ENCODE measurements at places on chromosomes 11 and 22. TPM values are rescaled to one million over a fixed set of nuclear protein-coding genes. Genes with fewer than 3 reads are reported as not detected.

- DNase-seq, result no peak
Observed at GRCh38 chr11:86034710-86035109, 34.2 kb downstream of the PICALM start.

- no peak for DNase-seq
Observed at GRCh38 chr11:17098038-17098437, 20.6 kb upstream of the RPS13 start.

GRCh38 chr22:42680648-42681047 lies 31.5 kb upstream of the CYB5R3 start:
- DNase-seq, result peak; percentile 81

DNA sequence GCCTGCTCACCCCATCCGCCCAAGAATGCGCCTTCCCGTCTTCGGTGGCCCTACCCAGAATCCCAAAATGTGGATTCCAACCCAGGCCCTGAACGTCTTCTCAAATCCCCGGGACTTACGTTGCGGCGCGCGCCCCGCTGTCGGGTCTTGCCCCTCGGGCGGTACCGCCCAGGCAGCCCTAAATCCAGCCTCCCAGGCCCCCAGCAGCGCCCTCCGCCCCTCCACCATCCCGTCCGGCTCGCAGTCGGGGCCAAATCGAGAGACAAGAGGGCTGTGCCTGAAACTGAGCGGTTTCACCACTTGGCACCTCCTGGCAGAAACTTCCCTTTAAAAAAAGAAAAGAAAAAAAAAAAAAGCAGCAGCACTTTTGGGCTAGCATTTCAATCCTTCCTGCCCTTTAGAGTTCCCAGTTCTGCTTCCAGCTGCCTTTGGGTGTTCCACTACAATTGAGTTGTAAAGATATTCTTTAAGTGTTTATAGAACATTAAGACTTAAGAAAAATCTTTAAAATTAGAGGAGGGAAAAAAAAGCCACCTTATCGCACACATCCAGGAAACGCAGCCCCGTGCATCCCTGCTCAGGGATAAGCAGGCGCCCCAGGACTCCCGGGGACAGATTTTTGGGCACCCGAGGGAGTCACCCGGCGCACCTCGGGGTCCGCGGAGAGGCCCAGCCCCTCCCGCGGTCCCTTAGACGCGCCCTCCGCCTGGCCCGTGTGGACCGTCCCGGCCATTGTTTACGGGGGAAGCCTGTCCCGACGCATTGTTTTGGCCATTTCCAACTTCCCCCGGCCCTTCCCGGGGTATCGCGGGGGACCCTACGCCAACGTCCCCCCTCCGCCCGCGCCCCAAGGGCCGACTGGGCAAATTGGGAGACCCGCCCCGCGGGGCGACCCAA lies 57.6 kb downstream of the KCNJ4 start:
- no peak for DNase-seq

Gene VPREB3
- polyA plus RNA-seq, result not detected

DNA sequence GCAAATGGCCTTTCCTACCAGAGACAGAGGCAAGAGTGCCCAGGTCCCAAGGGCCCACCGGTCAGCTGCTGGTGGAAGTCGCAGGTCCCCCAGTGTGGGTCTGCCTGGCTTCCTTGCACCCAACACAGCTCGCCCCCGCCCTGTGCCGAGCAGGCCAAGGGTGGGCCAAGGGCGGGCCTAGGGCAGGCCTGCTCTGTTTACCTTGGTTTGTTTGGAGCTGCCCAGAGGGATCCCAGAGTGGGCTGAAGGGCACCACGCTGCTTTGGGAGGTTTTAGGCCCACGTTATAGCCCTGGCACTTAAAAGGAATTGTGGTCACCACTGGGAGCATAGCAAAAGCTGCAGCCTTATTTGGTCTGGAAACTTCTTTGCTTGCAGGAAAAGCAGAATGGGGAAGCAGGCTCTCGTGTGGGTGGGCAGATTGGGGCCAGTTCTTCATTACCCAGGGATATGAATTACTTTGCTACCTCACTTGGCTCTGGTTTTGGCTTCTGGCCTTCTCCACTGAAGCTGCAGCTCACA lies 38.0 kb downstream of the MRGPRD start:
- no peak for DNase-seq

Gene PANX3
- not detected for polyA plus RNA-seq

DNA sequence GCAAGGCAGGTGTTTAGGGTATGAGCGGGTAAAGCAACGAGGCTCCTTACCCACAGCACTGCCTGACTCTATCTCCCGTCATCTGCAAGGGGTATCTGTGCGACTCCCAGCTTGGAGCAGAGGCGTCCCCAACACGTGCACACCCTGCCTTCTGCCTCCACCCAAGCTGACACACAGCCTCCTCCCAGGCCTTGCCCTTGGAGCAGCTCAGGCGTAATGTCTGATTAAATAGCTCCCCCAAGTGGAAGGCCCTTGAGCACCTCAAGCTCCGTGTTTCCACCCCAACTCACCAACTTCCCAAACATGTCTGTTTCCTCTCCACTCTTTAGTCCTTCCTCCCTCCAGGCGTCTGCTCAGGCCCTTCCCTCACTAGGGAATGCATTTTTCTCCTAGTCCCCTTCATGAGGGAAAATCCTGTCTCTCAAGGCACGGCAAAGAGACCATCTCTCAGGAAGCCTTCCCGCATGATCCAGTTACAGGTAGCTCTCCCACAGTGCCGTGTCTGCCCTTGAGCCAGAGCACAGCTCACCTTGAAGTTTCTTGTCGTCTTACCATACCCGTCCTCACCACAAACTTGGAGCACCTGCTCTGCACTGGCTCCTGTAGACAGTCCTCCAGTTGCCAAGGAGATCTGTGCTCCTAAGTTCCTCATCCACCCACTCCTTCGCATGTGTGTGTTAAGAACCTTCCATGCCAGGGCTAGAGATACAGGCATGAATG lies 15.8 kb downstream of the CYB5R2 start:
- DNase-seq, result no peak

Gene C11orf86
- 0.15 TPM for polyA plus RNA-seq

Gene SSH3
- 19.1 TPM for polyA plus RNA-seq

- DNase-seq, result no peak
Observed at GRCh38 chr11:28539239-28540030, 431.2 kb downstream of the METTL15 start.

DNA sequence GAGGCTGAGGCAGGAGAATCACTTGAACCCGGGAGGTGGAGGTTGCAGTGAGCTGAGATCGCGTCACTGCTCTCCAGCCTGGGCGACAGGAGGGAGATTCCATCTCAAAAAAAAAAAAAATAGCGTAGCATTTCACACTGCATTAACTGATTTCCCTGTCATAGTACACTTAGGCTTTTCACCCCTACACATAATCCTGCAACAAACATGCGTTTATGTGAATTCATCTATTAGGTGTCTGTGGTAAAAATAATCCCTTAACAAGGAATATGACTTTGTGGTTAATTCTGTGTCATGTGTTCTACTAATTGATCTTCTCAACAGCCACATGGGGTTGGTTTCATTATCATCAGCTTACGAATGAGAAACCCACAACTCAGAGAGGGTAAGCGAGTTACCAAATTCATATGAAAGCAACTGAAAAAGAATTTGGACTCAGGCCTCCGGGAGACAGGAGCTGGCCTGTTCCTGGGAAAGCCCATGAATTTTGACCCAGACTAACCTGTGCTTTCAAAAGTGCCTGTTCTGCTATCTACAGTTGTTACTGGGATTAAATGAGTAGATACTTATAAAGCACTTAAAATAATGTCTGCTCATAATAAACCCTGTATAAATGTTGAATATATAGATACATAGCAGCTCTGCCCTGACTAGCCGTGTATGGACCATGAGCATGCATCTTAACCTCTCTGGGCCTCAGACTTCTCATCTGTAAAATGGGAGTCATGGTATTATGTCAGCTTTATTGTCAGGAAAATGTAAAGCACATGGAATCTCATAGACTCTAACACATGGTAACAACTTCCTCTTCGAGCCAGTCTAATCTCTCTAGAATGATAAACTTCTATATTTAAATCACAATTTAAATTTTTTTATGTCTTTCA lies 36.6 kb downstream of the KCNJ1 start:
- DNase-seq, result no peak
